ENCODE measurements at places on chromosomes 13 and 19.

DNA sequence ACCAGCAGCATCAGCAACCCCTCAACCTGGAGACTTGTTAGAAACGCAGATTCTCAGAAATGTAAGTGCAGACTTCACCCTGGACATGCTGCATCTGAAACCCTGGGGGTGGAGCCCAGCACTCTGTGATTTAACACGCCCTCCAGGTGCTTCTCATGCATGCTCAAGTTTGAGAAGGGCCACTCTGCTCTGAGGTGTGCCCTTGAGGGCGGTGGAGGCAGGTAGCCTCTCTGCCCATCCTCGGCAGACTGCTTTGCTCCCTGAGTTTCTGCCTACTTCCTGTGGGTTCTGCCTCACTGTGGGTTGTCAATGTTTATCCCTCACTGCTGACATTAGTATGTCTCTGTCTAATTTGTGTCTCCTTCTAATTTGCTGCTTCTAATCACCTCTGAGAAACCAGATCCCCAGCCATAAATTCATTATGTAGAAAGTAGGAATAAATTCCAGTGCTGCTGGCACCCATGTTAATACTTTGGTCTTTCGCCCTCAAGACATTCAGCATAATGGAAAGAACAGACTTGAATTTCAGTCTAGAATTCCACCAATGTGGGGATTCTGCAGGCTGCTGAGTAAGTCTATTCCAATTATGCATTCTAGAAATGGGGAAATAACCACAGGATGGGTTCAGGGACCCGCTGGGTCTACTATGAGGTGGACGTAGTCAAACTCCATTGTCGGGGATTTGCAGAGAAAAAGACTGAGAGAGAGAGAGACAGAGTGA lies 51.3 kb upstream of the CYSLTR2 start:
- DNase-seq: no peak

DNA sequence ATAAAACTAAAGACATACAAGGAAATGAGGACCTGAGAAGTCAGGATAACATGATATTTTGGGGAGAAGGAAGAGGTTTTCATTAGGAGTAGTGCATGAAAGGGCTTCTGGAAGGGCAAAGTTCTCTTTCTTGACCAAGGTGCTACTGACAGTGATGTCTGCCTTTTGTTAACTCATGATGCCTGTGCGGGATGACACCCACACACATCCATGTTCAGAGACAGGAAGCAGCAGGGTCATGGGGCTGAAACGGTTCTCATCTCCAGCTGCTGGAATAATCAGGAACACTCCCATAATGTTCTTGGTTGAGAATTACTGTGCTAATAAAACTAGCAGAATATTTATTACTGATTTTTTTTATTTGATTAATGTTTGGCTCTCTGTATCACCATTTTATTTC lies 29.1 kb downstream of the KCNC3 start:
- DNase-seq: no peak

DNA sequence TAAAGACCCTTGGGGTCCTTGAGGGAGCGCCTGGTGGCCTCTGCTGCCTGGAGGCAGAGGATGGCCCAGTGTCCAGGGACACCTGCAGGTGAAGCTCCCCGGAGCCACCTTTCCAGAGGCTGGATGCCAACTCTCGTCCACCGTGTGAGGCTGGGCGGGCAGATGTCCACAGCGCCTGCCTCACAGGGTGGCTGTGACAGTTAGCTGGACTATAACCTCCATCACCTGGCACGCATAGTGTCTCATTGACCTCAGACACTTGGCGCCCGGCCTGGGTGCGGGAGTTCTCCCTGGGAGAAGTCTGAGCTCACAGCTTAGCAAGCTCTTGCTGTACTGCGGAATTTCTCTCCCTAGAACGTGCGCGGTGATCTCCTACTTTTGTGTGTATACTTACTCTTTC lies 9.8 kb downstream of the BICRA start:
- no peak for DNase-seq

DNA sequence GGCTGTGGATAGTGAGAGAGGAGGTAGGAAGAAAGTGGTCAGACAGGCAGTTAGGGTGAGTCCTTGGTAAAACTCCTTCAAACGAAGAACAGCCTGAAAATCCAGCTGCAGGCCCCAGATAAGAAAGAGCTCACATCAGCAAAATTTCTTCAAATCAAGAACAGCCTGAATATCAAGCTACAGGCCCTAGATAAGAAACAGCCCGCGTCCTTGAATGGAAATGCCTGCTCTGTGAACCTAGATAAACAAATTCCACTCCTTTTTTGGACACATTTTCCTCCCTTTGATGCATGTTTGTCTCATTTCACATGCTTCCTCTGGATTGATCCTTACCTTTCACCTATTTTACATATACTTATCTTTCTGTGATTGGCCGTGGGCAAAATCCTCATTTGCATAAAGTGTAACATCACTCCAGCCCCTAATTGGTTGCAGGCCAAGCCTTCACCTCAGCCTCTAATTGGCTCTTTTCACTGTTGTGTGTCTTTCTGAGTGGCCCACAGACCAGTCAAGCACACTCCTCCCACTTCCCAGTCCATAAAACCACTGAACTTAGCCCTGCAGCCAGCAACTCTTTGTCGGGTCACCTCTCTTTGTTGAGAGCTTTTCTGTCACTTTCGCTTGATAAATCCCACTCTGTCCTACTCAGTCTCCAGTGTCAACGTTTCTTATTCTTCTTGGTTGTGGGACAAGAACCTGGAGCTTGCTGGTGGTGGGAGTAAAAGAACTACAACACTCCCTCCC lies 6.0 kb upstream of the SULT2A1 start:
- no peak for DNase-seq

DNA sequence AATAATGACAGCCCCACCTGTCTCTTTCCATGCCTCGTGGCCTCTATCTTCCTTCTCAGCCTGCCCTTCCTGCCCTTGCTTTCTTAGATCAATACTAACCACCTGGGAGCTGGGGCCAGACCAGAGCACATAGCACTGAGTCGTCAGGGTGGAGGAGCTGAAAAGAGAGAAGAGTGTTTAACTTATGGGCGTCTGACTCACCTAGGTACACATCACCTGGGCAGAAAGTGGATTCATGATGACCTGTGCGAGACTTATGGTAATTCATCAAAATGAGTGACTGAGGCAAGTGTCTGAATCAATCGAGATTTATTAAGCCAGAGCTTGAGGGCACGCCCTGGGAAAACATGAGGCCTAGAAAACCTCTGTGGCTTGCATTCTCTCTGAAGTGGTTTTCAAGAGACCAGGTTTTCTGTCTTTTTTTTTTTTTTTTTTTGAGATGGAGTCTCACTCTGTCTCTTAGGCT lies 19.2 kb downstream of the CEACAM6 start:
- DNase-seq: no peak

- DNase-seq: no peak
Observed at GRCh38 chr13:48296528-48296927, 7.0 kb upstream of the RB1 start.

Data from stimulated activated CD8-positive, alpha-beta memory T cell treated with anti-CD3 and anti-CD28 coated beads, Interleukin-15, amount 100 ng/mL, for 24 hours (primary cell).